Vagina (tissue), 2 donors: ENCODE measurements at places on chromosomes 5 and 9. TPM values are rescaled to one million over a fixed set of nuclear protein-coding genes. Genes with fewer than 3 reads are reported as not detected.

GRCh38 chr5:173736923-173737412 lies 120.5 kb upstream of the BOD1 start:
- DNase-seq, result no peak

DNA sequence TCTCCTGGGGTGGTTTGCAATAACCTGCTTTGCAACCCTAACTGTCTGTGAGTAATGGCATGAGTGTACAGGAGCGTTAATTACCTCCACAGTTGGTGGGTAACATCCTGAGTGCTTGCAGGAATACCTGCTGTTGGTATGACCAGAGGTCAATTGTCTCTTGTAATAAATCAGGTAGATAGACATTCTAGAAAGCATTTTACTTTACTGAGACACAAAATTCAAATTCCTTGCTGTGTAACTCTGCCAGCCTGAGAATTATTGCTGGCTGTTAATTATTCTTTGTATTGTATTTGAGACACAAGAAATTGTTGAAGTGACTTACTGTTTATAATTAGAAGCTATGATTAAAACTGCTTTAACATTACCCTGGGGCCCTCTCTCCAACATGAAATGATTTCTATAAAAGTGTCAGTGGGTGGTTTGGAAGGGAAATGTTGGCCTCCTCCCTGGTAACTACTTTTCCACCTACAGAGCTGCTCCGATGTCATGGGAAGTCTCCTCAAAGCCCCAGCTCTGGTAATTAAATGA lies 150.8 kb upstream of the ADCY2 start:
- no peak for DNase-seq

GRCh38 chr5:160324886-160325285 lies 12.5 kb upstream of the CCNJL start:
- DNase-seq, result no peak

- DNase-seq, result no peak
These were observed 165.0 kb upstream of the ZNF462 start for GRCh38 chr9:106697750-106698502.

DNA sequence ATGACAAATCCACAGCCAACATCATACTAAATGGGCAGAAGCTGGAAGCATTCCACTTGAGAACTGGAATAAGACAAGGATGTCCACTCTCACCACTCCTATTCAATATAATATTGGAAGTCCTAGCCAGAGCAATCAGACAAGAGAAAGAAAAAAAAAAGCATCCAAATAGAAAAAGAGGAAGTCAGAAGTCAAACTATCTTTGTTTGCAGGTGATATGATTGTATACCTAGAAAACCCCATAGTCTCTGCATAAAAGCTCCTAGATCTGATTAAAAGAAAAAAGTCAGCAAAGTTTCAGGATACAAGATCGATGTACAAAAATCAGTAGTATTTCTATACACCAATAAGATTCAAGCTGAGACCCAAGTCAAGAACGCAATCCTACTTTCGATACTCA lies 66.1 kb downstream of the OSMR start:
- no peak for DNase-seq

- no peak for DNase-seq
These were observed 6.0 kb downstream of the OLFML2A start for GRCh38 chr9:124782661-124783574.

GRCh38 chr5:5887833-5888232 lies 465.4 kb downstream of the ICE1 start:
- no peak for DNase-seq

- no peak for DNase-seq
These were observed 553 bp downstream of the MAP3K1 start for GRCh38 chr5:56815658-56816545.

The PITX1 gene
- 141 TPM for total RNA-seq

The DMRTA1 gene
- total RNA-seq, result 0.25 TPM

The PLK2 gene
- 169 TPM for total RNA-seq

The GRIN1 gene
- 0.74 TPM for total RNA-seq

The PCDHB14 gene
- 4.2 TPM for total RNA-seq

The TEX48 gene
- not detected for total RNA-seq
